ENCODE measurements at places on chromosomes 2 and 18.

GRCh38 chr2:10038716-10039115 lies 4.6 kb upstream of the KLF11 start:
- DNase-seq = no peak

- DNase-seq = no peak
Observed at GRCh38 chr18:8661754-8662559, 43.4 kb upstream of the MTCL1 start.

- DNase-seq = no peak
Observed at GRCh38 chr2:57107353-57107752, 923.6 kb downstream of the CCDC85A start.

GRCh38 chr18:9062418-9062751 lies 40.1 kb upstream of the NDUFV2 start:
- no peak for DNase-seq

DNA sequence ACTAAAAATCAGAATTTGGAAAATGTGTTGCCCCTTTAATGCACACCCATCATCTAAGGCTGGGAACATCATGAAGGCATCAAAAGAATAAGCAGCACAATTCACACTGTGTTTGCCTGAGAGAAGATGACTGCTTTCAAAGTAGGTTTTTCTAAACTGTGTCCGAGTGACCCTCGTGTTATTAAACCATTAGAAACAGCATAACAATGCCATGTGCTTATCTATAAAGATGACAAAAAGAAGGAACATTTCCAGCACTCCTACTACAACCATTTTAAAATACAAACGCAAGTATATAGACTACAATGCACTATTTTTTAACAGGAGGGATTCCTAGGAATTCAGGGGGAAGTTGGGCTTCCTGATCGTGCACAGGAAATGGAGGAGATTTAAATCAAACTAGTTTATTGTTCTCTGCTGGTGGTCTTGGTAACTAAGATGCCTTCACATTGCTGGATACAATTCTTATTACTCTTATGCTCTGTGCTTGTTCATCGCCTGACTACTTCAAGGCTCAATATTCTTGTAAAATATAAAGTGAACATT lies 305.9 kb upstream of the CCDC68 start:
- DNase-seq = no peak

DNA sequence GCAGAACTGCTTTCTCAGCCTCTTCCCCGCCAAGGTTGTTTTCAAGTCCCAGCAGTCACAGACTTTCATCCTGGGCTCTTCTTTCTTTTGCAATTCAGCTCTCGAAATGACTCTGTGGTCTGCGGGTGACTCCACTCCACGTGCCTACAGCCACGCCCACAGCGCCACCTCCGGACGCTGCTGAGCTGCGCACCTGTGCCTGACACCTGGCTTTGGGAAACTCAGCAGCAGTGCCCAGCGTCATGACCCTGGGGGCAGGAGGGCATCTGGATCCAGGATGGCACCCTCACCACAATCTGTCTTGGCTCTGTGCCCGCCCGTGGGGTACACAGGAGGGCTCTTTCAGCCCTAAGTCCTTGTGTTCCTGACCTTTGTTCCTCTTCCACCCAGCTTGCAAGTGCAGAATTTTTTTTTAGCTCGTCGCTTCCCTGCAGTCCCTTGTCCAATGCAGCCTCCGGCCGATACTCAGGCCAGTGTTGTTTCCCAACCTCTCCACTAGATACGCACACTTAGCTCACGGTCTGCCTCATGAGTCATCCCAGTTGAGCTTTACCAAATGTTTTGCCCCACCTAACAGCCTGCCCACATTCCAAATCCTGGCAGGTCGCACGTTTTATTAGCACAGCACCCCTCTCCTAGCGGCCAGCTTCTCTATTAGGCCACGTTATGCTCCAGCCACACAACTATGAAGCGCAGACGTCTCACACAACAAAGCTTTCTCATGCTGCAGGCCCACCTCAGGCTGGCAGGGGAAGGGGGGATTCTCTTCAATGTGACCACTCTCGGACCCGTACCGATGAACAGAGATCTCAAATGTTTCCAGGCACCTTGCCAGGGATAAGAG lies 6.5 kb upstream of the CAPN10 start:
- DNase-seq = no peak

GRCh38 chr2:3246928-3247714 lies 130.5 kb downstream of the EIPR1 start:
- no peak for DNase-seq

DNA sequence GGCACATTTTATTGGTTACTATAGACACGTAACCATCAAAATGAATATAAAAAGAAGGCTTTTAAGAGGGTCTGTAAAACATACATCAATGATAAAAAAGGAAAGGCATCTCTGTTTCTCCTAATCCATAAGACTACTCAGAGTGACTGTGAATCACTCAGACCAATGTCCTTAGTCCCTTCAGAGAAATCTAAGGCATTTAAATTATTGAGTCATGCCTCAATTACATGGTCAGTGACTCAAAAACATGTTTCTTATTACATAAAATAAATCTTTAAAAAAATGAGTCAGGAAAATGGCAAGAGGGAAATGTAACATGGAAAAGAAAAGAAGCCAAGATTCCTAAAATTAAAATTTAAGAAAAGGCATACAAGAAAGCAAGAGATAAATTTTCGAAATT lies 146.6 kb downstream of the ERBB4 start:
- DNase-seq = no peak

GRCh38 chr2:210562091-210562490 lies 5.7 kb downstream of the CPS1 start:
- no peak for DNase-seq

DNA sequence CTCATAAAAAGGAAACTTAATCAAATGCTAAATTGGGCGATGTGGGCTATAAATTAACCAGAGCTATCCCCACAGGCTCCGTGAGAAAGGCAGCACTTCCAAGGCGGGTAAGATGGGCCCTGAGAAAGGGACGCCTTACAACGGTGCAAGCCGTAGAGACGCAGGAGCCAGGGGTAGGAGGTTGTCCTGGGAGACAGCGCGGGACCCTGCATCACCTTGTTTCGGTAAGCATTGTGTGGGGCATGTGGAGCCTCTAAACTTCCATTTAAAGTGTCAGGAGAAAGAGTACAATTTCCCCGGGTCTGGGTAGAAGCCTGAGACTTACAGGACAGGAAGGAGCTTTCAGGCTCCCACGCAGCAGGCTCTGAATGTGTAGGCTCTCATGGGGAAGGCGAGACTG lies 1.2 kb upstream of the PER2 start:
- DNase-seq = no peak

- no peak for DNase-seq
Observed at GRCh38 chr2:66101206-66101605, 333.7 kb upstream of the MEIS1 start.

- DNase-seq = no peak
Observed at GRCh38 chr2:163906410-163906809, 170.6 kb upstream of the FIGN start.

All from activated CD4-positive, alpha-beta T cell treated with anti-CD3 and anti-CD28 coated beads for 24 hours (primary cell).